Upper lobe of right lung (tissue), 1 donor: ENCODE measurements at places on chromosomes 12 and 14. TPM values are rescaled to one million over a fixed set of nuclear protein-coding genes. Genes with fewer than 3 reads are reported as not detected.

DNA sequence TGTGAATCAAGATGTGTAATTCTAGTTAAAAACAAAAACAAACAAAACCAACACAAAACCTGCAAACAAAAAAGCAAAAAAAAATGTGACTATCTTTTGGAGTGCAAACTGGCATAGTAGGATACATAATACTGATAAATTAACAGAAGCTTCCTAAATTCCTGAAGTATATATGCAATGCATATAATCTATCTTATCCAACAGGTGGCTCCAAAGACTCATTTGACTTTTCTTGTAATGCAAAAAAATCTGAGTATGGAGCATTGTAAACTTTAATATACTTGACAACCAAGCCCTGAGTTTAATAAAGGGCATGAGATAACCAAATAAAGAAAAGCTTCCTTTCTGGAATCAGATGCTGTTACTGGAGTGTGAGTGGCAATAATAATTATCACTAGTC, 1003.6 kb downstream of the FSCB start:
- DNase-seq: no peak

DNA sequence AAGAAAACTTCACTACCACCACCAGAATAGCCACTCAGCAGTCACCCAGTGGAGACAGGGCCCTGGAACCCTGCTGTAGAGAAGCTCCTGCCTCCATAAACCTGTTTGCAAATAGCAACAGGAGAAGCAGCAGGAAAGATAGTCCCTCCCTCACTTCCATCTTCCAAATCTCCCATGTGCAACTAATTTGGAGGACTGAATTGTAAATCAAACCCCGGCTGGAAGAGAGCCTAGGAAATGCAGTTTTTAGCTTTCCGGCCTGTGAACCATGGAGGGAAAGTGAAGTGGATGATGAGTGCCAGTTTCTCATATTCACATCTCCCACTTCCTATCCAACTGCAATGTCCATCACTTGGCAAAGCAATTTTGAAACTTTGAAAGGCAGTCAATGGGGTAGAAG, 167.2 kb upstream of the FRMD6 start:
- DNase-seq: no peak

DNA sequence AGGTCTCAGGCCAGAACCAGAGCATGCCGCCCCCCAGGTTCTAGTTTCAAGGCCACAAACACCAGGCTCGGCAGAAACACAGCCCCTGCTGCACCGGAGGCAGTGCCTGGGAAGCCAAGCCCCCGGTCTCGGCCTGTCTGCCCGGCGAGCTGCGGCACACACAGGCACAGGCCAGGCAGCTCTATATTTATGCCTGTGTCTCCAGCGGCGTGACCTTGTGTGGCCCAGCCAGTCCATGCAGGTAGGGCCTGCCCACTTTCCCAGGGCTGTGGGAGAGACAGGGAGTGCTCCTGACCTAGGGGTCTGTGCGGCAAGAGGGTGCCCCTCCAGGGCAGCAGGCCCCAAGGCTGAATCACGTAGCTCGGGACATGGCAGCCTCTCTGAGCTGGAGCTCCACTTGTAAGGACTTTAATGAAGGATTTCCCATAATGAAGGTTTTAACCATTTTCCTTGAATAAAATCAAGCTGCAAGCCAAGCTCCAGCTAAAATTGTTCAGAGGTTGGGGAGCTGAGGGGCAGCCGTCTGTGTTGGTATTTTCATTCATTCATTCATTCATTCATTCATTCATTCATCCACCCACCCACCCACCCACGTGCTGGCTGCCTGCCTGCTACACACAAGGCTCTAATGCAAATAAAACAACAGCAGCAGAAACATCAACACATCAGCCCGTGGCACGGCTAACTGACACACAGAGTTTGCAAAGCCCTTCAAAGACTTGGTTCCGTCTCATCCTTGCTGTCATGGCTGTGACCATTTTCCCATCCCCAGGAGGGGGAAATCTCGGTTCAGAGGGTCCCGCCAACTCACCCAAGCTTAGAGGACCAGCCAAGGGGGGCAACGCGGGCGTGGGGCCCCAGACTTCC, 92.0 kb downstream of the RFLNA start:
- no peak for DNase-seq

- no peak for DNase-seq
These were observed 28.7 kb downstream of the FNTB start for GRCh38 chr14:65015391-65015790.

DNA sequence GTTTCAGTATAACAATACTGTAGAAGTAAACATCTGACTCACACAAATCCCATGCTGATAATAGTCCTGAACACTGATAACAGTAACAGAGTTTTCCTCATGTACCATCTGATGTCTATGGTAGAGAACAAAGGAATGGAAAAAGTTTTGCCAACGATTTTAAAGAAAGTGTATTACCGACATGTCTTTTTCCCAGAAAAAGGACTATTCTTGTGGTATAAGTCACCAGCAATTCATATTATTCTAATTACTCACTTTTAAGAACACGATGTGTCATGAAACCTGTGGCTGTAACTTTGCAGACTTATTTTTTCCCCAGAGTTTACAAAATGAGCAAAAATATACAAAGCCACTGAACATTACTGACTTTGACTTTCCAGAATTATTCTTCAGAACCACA, 40.1 kb upstream of the DCN start:
- DNase-seq: no peak

GRCh38 chr14:53156238-53156637, 3.1 kb upstream of the DDHD1 start:
- DNase-seq: no peak

DNA sequence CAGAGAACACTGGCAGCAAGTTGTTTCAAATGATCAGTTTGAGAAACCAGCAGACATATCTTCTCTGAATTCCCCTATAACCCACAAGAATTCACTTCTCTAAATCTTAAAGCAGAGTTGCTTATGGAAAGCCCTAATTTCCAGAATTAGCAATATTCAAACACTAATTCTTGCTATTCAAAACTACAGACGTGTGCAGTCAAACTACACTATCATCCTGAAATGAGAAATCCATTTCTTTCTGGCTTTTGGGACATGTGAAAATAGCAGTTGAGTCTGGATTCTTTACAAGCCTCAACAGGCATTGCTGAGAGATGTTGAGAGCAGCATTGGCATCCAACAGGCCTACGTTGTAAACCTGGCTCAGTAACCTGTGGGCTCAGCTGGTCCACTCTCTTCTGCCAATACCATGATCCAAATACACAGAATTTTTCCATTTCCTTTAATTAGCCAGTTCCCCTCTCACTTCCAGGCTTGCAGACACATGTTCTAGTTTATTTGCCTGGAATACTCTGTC, 74.6 kb upstream of the TMTC1 start:
- no peak for DNase-seq

DNA sequence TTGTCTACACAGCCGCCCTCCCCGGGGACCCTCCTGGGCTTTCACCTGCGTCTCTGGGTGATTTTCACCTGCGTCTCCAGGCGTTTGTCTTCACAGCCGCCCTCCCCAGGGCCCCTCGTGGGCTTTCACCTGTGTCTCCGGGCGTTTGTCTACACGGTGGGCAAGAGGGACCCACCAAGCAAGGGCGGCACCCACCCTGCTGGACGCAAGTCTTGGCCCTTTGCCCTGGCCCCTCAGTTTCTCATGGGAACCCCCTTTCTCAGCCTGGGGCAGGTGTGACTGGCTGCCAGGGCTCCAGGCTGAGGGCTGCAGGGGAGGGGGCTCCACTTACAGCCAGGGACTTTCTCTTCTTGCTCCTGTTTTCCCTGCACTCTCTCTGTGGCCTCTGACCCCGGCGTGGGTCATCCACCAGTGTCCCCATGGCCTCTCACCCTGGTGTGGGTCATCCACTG, 68.6 kb upstream of the GALNT9 start:
- DNase-seq: peak; percentile 41

DNA sequence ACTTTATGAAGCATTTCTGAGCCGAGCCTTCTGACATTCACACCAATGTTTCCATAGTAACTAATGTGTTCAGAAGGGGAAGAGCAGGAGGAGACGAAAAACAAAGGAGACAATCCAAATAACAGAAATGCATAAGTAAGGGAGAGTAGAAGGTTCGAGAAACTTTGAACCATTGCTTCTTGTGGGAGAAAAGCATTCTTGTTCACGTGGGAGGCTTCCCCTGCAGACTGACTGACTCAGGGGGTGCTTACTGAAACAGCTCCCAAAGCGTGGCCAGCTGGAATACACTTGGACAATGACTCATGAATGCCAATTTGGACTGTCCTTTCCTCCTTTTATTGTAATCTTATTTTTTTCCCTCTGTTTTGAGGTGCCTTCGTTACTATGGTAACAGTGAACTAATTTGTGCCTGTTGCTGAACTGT, 73.9 kb downstream of the NEDD1 start:
- DNase-seq: no peak

GRCh38 chr12:79199166-79199565, 334.6 kb downstream of the SYT1 start:
- DNase-seq: no peak

DNA sequence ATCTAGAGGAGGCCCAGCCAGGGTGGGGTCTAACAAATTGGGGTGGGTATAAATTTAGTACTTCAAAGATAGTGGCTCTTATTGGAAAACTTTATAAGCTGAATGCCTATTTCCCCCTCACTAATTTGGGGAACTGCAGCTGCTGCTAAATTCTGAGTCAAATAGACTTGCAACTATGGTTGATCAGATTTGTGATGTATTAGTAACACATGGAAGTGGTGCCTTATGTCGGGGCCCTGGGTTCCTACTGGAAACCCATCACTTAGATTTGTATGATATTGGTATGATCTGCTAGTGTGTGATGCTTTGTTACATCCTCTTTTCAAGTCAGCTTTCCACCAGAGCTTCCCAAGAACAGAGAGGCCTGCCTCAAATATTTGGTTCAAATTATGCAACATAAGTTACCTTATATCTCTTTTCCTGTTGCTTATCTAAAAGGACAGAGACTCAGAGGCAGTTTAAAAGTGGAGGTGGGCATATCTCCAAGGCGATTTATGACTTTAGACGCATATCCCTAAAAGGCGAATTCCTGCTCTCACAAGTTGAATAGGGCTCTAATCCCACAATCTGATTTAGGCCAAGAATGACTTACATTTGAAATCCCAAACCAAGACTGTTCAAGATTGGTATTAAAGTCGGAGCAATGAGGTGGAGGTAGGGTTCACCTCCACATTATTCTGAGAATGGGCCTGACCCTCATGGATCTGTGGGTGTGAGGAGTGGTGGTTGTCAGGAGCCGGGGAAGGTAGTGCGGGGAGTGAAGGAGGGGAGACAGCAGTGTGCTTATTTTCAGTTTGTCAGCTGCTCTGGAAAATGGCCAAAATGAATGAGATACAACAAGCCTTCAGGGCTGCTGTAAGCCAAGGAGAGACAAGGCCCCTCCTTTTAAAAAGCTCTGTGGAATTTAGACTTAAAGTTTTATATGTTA, 425.8 kb downstream of the RAD51B start:
- DNase-seq: no peak

GRCh38 chr12:79407671-79408622, 282.8 kb downstream of the PAWR start:
- DNase-seq: no peak

- no peak for DNase-seq
These were observed 392.9 kb downstream of the NOVA1 start for GRCh38 chr14:26204728-26205479.

- DNase-seq: no peak
These were observed 3.8 kb downstream of the TCL1A start for GRCh38 chr14:95710106-95710505.

GRCh38 chr14:104262515-104263514, 124.4 kb downstream of the KIF26A start:
- DNase-seq: peak; percentile 46

DNA sequence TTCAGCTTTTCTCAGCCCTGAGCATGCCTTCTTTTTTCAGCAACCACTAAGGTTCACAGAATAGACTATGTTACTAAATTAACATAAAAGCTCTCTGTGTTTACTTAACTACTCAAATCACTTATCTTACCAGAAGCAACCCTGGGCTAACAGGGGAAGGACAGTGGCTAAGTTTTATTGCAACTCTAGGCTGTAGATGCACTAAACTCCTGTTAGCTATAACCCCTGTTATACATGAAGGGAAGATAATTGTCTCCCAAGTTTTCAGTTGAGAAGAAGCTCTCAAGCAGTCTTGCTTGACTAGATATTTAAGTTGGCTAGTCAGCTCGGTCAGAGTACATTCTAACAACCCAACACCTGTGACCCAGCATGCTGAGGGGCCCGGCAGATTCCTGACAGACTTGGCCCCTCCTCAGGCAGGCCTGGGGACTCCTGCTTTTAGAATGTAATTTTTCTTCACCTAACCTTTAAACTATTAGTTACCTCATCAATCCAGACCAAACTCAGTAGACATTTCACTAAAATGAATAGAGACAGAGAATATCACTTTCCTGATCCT, 464.5 kb downstream of the EGLN3 start:
- no peak for DNase-seq

DNA sequence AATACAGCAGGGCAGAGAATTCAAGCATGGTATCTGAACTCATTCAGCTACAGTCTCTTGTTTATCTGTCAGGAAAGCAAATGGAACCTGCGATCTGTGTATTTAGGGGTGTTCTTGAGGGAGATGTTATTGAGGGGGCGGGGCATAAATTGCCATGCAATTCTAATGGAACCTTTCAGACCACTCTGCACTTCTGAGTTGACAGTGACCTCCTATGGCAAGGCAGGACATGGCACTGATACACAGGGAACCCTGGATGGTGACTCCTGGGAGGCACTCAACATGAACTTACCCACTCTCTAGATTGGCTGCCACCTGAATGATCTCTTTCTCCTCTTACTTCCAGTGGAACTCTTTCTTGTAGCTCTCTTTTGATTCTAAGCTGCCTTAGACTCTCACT, 787.3 kb downstream of the VRK1 start:
- no peak for DNase-seq

- DNase-seq: no peak
These were observed 28.5 kb downstream of the CPM start for GRCh38 chr12:68904351-68904962.

DNA sequence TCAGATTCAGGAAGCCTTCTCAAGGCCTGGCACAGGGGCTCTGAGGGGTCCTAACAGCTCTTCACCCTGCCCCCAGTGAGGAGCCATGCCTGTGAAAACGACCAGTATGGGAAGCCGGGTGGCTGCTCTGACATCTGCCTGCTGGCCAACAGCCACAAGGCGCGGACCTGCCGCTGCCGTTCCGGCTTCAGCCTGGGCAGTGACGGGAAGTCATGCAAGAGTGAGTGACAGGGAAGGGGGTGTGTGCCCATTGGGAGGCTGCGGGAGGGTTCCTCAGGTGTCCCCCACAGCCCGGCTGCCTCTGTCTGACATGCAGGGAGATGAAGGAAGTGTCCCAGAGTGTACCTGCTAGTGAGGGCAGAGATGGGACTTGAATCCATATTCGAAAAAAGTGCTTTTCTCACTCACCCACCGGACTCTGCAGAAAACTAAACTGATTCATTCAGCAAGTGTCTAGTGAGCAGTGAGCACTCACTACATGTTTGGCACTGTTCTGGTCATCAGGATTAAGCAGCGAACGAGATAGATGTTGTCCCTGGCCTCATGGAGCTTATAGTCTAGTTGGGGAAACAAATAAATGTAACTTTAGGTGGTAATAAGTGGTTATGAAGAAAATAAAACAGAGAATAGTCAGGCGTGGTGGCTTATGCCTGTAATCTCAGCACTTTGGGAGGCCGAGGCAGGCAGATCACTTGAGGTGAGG, 9.4 kb upstream of the LRP1-AS start:
- DNase-seq: no peak

- DNase-seq: no peak
These were observed 258.7 kb downstream of the SYT10 start for GRCh38 chr12:33180918-33181317.

RNASE3 gene
- total RNA-seq: not detected

RDH16 gene
- total RNA-seq: 0.32 TPM

C14orf132 gene
- total RNA-seq: 63.1 TPM

GYS2 gene
- total RNA-seq: not detected

GLI1 gene
- total RNA-seq: 1.4 TPM

FAM181A gene
- total RNA-seq: 3.5 TPM

RPS6KL1 gene
- total RNA-seq: 5.1 TPM

MIP gene
- not detected for total RNA-seq

DIO3 gene
- 0.67 TPM for total RNA-seq

FGF6 gene
- not detected for total RNA-seq
